ENCODE measurements at places on chromosomes 1 and 21.

DNA sequence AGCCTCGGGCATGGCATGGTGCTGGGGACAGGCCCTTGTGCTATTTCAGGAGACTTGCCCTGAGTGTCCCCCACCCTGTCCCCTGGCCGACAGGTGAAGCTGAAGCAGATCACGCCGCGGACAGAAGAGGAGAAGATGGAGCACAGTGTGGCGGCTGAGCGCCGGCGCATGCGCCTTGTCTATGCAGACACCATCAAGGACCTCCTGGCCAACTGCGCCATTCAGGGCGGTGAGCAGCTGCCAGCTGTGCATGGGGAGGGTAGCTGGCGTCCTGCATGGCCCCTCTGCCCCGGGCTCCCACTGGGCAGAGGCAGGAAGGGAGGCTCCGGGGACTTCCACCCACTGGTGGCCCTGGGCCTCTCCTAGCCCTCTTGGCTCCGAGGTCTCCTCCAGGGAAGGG, 28.9 kb downstream of the FAM151A start:
- DNase-seq, result no peak

DNA sequence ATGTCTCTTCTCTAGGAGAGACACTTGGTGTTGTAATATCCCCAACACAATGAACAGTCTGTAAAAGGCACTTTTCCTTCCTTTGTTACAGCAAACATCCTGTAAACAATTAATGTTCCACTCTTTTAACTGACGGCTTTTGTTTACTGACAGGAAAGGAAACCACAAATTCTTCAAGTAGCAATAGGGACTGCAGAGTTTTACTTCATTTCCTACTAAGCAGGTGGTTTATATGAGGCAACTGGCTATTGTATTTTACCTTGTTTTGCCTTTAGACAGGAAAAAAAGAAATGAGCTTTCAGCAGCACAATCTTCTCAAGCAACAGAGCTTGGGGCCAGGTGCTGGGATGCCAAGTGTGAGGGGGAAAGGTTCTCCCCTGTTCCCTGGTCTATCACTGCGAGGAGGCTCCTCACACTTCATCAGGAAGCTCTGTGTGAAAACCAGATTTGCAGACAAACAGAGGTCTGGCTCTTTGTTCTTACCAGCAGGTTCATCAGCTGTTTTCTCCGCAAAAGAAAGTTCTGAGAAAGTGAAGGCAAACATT, 51.2 kb downstream of the SIPA1L2 start:
- no peak for DNase-seq

GRCh38 chr1:28815533-28816185, 3.7 kb downstream of the OPRD1 start:
- DNase-seq, result no peak

DNA sequence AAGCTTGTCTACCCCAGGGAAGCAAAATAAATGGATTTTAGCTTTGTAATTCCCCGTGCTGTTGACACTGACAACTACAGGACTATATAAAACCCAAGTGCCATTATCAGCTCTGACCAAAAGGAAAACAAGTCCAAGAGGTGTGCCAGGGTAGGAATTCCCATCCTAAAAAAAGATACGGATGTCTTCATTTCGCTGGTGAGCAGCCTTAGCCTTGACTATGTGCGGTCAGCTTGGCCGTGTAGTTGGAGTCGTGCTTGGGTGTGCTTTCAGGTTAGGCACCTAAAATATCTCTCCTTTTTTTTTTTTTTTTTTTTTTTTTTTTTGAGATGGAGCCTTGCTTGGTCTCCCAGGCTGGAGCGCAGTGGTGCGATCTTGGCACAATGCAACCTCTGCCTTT, 28.9 kb upstream of the ACTN2 start:
- DNase-seq, result no peak

GRCh38 chr1:235943581-235944114, 76.9 kb upstream of the LYST start:
- DNase-seq, result no peak

- no peak for DNase-seq
Measured at GRCh38 chr1:179001451-179001850, 24.2 kb upstream of the FAM20B start.

GRCh38 chr1:8217011-8217711, 100.8 kb upstream of the SLC45A1 start:
- DNase-seq, result no peak

- no peak for DNase-seq
Measured at GRCh38 chr1:198238121-198238520, 81.3 kb downstream of the NEK7 start.

- DNase-seq, result no peak
Measured at GRCh38 chr1:29171089-29171488, 10.6 kb downstream of the SRSF4 start.

GRCh38 chr1:56321150-56321490, 258.2 kb downstream of the PLPP3 start:
- no peak for DNase-seq

GRCh38 chr1:229271448-229272159, 693 bp downstream of the RAB4A start:
- DNase-seq, result no peak

DNA sequence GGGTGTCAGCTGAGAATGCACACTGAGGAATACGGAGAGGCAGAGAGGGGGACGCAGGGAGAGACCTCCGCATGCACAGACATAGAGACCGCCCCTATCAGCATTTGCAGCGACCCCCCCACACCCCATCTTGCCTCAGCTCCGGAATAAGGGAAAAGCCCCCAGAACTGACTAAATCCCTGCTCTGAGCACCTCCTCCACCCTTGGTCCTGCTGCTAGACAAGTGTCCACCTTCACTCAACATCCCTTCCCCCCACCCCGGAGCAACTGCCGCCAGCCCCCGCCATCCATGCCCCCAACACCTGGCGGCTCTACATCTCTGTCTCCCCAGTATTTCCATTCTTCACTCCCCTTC, 769 bp downstream of the SV2A start:
- no peak for DNase-seq

DNA sequence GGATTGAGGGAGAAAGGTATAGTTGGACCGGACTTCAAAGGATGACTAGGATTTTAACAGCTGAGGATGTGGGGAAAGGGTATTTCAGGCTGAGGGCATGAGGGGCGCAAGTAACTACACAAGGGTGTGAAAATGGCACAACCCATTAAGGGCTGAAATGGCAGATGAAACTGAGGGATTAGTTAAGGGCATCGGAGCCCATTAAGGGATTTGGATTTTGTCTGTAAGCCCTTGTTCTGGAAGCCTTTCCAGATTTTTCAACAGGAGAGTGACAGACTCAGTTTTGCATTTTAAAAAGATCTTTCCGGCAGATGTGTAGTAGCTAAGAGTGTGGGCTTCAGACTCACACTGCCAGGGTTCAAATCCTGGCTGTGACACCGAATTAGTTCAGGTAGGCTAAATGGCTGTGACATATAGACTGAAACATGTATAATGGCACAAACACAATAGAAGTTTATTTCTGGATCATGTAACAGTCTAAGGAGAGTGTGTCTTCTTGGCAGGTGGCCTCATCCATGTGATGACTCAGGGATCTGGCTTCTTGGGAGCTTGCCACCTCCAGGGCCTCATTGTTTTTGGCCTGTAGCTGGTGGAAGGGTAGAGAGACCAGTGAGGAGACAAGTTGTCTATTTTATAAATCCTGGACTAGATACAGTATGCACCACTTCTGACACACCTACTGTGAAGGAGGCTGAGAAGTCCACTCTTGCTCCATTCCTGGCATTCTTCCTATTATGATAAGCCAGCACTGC, 49.6 kb downstream of the UBE2T start:
- peak; percentile 87 for DNase-seq

GRCh38 chr1:38074302-38074677, 27.7 kb upstream of the POU3F1 start:
- no peak for DNase-seq

GRCh38 chr1:94627771-94628498, 86.4 kb upstream of the F3 start:
- no peak for DNase-seq

DNA sequence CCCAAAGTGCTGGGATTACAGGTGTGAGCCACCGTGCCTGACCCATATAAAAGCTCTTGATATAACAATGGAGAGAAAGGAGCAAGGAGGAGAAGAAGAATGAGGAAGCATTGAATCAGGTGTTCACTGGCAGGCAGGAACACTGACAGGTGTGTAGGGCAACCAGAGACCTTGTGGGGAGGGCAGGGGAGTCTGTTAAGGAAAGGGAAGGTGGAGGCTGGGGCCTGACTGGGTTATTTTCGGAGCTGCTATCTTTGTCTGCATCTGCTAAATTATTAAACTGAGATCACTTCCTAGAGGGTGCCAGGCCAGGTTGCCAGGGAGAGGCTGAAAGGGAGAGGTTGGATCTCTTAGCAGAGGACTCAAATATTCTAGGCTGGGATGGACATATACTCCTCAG, 6.8 kb upstream of the TRNP1 start:
- DNase-seq, result no peak

- no peak for DNase-seq
Measured at GRCh38 chr1:174949061-174949460, 50.7 kb upstream of the CACYBP start.
